NCI-H69 (cell line): ENCODE measurements at places on chromosomes 11 and 22.

GRCh38 chr11:9574622-9575259, 1.3 kb downstream of the WEE1 start:
- DNase-seq: peak; percentile 64

DNA sequence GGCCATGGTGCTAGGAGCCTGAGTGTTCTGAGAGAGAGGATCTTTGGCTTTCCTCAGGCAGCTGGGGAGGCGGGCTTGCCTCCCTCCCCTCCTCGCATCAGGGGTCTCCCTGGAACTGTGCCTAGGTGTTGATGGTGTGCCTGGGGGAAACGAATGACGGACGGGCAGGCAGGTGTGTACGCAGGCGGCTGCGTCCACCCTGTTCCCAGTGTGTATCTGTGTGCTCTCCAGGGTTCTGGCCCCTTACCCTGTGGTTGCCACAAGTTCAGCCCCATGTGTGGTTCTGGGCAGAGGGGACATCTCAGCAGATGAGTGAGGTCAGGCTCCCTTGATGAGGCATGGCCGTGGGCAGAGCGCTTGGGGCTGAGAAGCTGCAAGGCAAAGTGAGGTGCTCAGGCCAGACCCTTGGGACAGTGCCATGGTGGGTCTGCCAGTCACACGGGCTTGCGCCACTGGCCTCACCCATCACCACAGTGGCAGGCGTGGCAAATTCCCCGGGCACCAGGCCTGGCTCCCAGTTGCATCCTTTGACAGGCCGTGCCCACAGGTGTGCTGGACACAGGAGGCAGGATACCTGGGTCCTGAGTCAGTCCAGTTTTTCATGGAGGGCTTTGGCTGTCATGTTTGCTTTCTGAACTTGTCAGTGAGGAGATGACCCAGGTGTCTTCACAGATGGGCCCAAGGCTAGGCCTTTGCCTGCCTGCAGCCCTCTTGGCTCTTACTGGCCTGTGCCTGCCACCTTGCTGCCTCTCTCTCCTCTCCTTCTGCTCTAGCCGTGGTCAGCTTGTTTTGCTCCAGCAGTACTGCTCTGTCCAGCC, 27.3 kb downstream of the GNAZ start:
- no peak for DNase-seq

DNA sequence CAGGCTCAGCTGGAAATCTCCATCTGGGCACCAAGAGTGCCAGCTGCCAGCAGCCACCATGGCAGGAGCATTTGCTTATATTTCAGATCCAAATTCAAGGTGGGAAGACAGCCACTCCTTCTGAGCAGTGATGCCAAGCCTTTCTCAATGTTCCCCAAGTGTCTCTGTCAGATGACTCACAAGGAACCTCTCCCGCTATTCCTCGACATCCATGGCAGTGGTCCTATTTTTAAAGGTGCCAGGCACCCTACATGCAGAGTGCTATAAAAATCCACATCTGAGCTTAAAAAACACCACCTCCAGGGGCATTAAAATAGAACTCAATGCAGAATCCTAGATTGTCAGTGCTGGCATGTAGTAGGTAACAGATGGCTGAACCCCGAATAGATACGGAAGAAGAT, 112.1 kb downstream of the SLC1A2 start:
- no peak for DNase-seq

- DNase-seq: no peak
Measured at GRCh38 chr11:101923554-101923953, 7.2 kb upstream of the ANGPTL5 start.

- DNase-seq: no peak
Measured at GRCh38 chr11:44670794-44671193, 56.0 kb upstream of the TSPAN18 start.

DNA sequence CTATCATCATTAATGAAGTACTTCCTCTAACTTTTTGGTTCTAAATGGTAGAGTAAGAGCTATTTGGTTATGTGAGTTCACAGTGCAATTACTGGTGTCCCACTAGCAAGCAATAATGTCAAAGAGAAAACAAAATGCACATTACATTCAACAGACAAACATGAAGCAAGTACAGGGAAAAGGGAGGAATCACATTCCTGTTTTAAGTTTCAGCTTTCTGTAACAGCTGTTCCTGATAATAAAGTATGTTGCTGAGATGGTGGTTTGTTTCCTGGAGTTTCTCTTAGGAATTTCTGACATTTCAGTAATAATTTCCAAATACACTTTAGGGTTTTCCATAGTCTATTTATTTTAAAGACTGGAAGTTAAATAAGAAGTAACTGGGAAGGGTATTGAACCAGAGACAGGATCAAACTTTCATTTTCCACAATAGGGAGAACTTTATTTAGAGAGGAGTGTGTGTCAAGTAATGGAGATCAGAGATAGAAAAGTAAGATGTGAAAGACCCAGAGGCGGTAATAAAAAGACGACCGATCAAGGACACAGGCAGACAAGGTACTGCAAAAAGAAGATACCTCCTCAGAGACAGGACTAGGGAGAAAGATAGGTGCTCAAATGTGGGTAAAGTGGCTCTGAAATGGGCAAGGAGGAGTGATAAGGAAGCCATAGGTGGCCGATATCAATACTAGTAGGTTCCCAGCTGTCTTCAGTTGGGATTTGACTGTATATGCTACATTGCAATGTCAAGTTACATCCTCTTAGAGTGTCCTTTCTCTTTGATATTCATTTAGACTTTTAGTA, 20.8 kb upstream of the CLNS1A start:
- DNase-seq: no peak

DNA sequence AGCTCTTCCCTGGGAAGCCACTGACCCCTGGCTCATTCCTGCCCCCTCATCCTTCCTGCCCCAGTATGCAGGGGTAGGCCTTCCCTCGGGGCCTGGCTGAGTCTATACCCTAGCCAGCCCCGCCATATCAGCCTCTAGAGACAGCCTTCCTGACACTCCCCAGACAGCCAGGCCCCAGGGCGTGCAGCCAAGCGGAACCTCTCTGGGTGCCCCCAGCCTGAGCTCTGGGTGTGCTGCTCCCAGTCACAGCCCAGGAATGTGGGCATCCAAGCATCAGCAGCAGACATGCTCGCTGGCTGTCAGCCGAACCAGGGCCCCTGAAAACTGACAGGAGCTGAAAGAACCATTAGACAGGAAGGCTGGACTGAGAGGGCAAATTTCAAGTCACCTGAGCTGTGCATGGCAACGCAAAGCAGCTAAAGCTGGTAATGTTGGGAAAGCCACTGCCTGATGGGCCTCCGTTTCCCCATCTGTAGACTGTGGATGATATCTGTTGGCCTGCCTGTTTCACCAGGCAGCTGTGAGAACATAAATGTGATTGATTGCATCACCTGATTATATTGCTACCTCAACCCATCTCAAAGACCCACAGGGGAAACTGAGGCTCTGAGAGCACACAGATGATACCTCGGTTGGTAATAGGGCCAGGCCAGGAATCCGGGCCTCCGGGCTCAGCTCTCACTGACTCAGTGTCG, 93.2 kb downstream of the LRRC32 start:
- peak; percentile 50 for DNase-seq

GRCh38 chr11:36395978-36396736, 100.1 kb downstream of the PRR5L start:
- DNase-seq: peak; percentile 56

DNA sequence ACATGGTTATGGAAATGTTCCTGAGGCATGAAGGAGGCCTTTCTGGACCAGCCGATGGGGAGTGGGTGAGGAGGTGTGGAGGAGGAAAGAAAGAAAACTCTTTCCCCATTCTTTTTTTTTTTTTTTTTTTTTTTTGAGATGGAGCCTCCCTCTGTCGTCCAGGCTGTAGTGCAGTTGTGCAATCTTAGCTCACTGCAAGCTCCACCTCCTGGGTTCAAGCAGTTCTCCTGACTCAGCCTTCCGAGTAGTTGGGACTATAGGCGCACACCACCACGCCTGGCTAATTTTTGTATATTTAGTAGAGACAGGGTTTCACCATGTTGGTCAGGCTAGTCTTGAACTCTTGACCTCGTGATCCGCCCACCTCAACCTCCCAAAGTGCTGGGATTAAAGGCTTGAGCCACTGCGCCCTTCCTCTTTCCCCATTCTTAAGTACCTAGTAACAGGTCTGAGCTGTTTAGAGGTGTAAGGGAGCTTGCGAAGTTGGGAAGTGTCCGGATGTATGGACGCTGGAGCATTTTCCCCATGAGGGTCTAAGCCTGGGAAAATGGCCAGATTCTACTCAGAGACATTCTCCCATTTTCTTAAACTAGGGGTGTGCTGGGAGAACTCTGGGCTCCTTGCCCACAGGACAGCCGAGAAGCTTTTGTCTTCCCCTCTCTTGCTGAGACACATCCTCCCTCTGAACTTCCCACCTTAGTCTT, 135.8 kb downstream of the TEAD1 start:
- no peak for DNase-seq

DNA sequence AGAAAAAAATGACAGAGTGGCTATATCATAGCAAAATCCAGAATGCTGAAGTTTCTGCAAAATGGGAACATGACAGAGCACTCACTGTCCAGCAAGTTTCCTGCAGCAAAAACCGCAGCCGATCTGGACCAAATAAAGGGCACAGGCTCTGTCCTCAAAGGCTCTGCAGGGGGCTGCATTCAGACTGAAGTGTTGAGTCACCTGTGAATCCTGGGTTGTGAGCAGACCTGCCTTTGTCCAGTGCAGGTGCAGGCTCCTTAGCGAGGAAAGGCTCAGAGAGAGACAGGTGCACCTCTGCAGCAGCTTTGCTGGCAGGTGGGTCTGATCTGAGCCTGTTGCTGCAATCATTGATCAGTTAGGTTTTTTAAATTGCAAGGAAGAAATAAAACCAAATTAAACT, 29.3 kb upstream of the NFAM1 start:
- peak; percentile 93 for DNase-seq

DNA sequence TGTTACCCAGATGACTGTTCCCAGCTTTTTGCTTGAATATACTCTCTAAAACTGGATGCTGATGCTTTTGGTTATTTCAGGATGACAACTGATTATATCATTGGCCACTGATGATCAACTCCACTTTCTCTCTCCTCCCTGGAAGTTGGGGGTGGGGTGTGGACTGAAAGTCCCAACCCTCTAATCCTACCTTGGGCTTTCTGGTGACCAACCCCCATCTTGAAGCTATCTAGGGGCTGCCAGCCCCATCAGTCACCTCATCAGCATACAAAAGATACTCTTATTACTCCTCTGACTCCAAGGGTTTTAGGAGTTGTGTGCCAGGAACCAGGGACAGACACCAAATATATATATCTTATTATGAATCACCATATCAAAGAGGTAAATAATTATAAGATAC, 69.3 kb downstream of the SLC25A17 start:
- no peak for DNase-seq

GRCh38 chr11:132632641-132633124, 899.6 kb downstream of the OPCML start:
- DNase-seq: no peak

GRCh38 chr11:111330234-111330893, 32.0 kb downstream of the POU2AF3 start:
- DNase-seq: no peak

GRCh38 chr11:134677891-134678551, 266.0 kb upstream of the B3GAT1 start:
- DNase-seq: no peak

- peak; percentile 71 for DNase-seq
Measured at GRCh38 chr11:93623179-93623578, 38.3 kb upstream of the CEP295 start.

- no peak for DNase-seq
Measured at GRCh38 chr22:47036936-47037485, 274.6 kb downstream of the TBC1D22A start.

- peak; percentile 79 for DNase-seq
Measured at GRCh38 chr22:20283674-20284066, 15.6 kb upstream of the RTN4R start.

GRCh38 chr11:9855579-9856287, 191.9 kb downstream of the SWAP70 start:
- DNase-seq: no peak

GRCh38 chr22:35582861-35583670, 34.1 kb downstream of the MB start:
- peak; percentile 84 for DNase-seq

- DNase-seq: no peak
Measured at GRCh38 chr11:116725434-116726221, 47.2 kb downstream of the BUD13 start.

DNA sequence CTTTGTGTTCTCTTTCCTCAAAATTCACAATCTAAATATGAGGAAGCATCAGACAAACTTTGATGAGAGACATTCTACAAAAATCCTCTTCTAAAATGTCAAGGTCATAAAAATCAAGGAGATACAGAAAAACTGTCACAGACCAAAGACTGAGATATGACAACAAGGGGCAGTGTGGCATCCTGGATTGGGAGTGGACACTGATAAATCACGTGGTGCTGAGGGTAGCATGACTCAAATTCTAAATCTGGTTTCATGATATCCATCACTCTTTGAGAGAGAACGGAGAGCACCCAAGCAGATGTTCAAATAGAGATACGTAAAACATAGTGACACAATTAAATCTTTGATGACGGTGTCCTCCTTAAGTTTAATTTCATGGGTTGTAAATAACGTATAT, 13.0 kb upstream of the CARD18 start:
- DNase-seq: no peak

GRCh38 chr11:71148716-71149115, 103.7 kb downstream of the SHANK2 start:
- no peak for DNase-seq

DNA sequence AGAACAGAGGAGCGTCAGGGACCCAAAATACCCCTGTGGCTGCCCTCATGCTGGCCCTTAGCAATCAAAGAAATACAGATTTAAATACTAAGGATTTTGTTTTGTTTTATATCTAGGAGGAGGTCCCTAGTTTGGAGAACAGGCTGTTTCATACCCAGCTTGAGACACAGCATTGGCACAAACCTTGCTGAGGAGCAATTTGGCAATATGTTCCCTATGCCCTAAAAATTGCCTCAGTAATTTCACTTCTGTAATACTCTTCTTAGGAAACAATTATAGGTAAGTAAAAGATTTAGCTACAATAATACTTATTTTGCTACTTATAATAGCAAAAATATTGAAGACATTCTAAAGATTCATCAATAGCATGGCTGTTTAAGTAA, 37.0 kb downstream of the TSKU start:
- no peak for DNase-seq

DNA sequence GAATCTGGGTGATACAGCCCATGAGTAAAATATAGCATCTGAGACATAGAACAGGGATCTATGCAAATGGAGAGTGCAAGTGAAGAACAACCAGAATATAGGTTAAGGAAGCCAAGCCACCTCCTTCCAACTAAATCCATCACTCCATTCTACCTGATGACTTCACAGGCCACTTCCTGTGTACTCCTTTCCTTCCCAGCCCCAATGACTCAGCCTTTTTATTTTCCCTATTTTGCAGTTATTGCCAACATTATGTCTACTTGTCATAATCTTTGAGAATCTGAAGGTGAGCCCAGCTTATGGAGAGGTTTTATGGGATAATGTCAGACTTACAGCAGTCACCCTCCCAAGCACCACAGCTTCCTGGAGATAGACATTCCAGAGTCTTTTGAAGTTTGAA, 1.4 kb upstream of the OR52M1 start:
- DNase-seq: no peak

GRCh38 chr11:4032097-4032496, 62.5 kb upstream of the RRM1 start:
- DNase-seq: no peak
